ENCODE measurements at places on chromosomes 13 and 19.

- DNase-seq: no peak
Measured at GRCh38 chr13:41780715-41781706, 179.9 kb downstream of the VWA8 start.

DNA sequence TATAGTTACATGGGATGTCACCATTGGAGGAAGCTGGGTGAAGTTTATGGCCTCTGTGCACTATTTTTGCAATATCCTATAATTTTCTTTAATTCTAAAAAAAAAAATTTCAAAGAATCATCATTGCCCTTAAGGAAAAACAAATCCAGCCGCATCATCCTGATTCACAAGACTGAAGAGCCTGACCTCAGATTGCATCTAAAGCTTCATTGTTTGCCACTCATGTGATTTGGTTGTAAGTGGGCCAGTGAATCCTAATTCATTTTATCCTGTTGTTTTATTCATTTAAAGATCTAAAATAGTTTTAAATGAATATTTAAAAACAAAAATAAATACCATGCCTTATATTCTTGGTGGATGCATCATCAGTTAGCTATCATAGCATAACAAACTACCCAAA is 504.5 kb downstream of the TBC1D4 start:
- DNase-seq: no peak

GRCh38 chr13:111906306-111906705 is 160.6 kb upstream of the SOX1 start:
- no peak for DNase-seq

DNA sequence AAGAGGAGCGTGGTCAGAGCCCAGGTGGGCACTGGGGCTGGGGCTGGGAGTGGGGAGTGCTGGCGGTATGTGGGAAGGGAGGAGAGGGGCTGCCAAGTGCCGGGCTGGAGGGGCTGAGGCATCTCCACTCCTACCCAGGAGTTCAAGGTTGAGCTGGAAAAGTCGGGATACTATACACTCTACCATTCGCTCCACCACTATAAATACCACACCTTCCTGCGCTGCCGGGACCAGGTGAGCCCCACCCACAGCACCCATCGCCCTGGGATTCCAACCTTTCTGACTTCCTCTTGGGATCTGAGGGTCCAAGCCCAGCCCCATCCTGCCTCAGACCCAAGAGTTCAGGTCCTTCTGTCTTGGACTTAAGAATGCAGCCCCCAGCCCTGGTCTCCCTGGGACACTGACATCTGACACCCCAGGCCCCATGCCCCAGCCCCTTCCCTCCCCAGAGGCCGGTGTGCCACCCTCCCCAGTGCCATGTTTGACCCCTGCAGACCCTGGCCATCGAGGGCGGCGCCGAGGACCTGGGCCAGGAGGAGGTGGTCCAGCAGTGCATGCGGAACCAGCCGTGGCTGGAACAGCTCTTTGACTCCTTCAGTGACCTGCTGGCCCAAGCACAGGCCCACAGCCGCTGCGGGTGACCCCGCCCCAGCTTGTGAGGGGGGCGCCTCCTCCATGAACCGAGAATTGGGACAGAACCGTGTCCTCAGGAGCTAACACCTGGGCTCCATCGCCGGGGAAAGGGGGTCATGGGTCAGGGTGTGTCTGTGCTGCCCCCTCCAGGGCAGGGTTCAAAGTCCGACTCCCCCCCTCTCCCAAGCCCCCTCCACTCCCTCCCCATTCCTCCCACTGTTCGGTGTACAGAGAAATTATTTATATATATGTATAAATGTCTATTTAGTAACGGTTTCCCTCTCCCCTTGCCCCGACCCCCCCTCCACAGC is 14.7 kb downstream of the RRAS start:
- no peak for DNase-seq

- no peak for DNase-seq
Measured at GRCh38 chr13:88464851-88465250, 793.7 kb downstream of the SLITRK5 start.

DNA sequence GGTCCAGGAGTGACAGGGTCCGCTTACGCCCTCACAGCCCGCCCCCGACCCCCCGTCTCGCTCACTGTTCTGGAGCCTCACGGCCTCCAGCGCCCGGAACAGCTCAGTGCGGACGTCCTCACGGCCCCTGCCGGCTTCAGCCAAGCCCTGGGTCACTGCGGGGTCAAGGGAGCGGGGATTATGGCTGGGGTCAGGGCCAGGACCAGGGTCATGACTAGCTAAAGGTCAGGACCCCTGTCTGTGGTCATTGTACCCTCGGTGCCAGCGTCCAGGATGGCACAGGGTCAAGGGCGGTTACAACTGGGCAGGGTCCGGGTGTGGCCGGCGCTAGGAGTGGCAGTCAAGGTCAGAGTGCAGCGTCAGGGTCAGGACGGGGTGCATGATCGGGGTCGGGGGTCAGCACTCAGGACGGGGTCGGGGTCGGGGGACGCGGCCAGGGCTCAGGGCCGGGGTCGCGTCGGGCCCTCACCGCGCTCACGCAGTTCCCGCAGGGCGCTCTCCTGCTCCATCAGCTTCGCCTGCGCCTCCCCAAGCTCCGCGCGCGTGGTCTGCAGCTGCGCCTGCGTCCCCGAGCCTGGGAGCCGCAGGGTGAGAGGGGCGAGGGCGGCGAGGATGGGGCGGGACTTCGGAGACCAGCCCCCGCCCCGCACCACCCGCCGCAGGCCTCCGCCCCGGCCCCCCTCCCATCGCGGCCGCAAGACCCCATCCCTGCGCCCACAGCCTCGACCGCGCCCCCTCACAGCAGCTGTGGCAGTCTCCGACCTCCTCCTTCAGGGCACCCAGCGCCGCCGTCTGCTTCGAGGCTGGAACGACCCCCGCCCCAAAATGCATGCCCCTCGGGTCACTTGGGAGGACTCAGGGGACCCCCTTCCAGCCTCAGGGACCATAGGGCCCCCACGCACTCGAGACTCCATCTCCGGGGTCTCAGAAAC is 1.4 kb downstream of the CLEC4G start:
- no peak for DNase-seq

DNA sequence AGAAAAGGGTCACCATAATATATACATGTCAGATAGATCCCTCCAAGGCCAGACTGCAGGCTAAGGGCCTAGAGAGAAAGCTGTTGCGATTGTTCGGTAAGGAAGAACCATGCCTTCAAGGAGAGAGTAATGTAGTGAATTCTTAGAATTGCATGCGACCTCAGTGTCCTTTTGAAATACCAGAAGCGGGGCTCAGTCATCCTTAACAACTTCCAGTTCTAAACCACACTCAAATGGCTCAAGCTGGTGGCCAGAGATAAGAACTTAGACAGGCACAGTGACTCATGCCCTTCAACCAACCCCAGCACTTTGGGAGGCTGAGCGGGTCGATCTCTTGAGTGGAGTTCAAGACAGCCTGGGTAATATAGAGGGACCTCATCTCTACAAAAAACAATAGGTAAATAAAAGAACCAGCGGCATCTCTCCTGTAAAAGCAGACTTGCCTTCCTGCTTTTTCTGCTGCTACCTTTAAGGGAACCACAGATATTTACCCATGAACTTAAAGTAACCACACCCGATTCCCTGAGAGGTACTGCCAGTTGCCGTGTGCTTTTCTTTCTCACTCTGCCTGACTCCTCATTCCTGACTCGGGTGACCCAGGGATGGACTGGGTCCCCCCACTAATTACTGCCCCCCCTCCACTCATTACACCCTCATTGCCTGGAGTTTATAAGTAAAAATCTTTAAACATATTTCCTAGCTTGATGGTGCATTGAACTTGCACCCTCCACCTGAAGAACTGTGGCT is 15.4 kb upstream of the SIGLEC6 start:
- peak; percentile 13 for DNase-seq

- DNase-seq: no peak
Measured at GRCh38 chr13:91773591-91774227, 375.3 kb downstream of the GPC5 start.

- DNase-seq: peak; percentile 48
Measured at GRCh38 chr19:41457241-41457640, 14.3 kb downstream of the ERICH4 start.

- DNase-seq: no peak
Measured at GRCh38 chr19:46656541-46656940, 4.4 kb downstream of the DACT3 start.

- no peak for DNase-seq
Measured at GRCh38 chr19:46630586-46631205, 5.3 kb downstream of the GNG8 start.

DNA sequence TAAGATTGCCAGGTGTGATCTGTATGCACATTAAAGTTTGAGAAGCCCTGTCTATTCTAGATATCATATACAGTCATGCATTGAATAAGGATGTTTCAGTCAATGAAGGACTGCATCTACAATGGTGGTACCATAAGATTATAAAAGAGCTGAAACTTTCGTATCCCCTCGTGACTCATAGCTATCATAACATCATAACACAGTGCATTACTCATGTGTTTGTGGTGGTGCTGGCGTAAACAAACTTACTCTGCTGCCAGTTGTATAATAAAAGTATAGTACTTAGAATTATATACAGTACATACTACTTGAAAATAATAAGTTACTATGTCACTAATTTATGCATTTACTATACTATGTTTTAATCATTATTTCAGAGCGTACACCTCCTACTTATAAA is 489.3 kb downstream of the GPC6 start:
- no peak for DNase-seq

- DNase-seq: no peak
Measured at GRCh38 chr19:57068311-57068710, 51.5 kb upstream of the USP29 start.
